ENCODE measurements at places on chromosomes 1 and 21.

DNA sequence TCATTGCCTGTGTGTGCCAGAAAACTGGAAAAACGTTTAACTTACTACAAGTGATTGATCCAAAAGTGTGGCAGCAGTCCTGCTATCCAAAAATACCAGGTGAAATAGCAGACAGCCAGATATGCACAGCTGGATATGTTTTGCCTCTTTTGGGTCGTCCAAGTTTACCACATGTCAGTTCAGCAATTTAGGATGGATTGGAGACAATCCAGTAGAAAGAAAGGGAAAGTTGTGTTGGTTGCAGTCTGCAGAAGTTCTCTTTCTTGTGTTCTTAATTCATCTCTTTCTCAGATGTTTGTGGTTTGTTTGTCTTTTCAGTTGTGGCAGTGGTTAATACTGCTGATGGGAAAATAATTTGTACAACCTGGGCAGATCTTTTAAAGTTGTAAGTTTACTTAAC, 645.0 kb downstream of the PTPRC start:
- DNase-seq, result no peak

DNA sequence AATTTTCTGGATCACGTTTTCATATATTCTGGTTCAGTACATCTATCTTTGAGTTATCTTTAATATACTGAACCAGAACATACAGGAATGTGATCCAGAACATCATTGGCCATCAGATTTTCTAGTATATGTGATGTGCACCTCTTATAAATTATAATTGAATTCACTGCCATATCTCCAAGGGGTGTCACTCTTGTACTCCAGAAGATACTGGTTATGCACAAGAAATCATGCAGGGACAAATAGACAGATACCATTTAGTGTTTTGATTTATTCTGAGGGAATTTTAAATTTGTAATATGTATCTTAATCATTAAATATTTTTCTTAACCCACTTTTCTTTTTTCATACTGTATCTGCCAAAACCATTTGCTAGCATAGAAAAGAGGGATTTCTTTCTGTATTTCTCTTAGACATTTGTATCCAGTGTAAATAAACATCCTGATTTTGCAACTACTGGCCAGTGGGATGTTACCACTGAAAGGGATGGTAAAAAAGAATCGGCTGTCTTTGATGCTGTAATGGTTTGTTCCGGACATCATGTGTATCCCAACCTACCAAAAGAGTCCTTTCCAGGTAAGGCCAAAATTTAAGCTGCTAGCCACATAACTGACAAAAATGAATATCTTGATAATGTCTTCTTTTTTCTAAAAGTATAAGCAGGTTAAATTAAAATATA, 16.7 kb downstream of the FMO3 start:
- no peak for DNase-seq

GRCh38 chr1:200096774-200097173, 69.3 kb downstream of the NR5A2 start:
- DNase-seq, result no peak

GRCh38 chr21:37172646-37173045, 94.5 kb downstream of the VPS26C start:
- DNase-seq, result no peak

GRCh38 chr1:232627645-232628334, 2.1 kb downstream of the SIPA1L2 start:
- DNase-seq, result no peak

DNA sequence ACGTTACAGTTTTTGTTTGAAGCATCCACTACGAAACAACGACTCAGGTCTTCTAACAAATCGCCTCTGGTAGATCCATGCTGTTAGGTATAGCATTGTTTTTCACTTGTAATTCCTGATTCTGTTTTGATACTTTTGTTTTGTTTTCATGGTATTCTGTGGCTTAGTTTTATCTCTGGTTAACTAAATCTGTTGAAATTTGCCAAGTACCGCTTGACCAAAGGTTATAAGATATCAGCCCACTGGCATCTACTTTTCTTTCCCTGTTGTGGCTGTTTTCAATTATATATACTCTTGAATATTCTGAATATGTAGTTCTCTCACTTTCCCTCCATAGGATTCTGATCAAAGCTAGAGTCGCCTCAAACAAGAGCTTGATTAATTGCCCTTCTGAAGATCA, 274.8 kb upstream of the C1orf105 start:
- no peak for DNase-seq

- no peak for DNase-seq
Observed at GRCh38 chr21:25895565-25896205, 160.9 kb downstream of the GABPA start.

GRCh38 chr1:63813829-63814277, 40.0 kb downstream of the ROR1 start:
- DNase-seq, result no peak

- DNase-seq, result no peak
Observed at GRCh38 chr1:22930240-22930912, 42.3 kb downstream of the LACTBL1 start.

DNA sequence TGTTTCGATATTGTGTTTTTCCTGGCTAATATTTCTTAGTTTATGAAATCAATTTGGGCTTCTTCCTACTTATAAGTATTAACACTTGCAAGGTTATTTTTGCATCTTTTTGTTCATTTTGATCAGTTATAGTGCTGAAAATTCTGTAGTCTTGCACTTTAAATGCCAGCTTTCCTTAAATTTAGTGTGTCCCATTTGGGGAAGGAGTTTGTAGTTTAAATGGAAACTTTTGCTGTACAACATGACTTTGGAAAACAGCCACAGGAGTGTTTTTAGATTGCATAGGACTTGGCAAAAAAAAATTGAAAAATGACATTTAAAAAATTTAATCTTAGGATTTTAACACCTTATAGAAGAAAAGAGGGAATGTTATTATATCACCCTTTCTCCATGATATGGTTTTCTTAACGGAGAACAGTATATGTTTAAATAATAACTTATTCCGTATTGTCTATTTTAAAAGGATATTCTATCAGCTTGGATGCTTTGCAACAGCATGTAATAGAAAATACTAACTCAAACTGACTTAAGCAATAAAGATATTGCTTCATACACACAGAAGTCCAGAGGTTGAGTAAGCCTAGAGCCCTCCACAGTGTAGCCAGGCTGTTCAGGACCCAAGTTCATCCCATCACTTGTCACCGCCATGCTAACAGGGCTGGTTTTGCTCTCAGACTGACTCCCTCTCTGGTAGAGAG, 53.8 kb downstream of the LYPLAL1 start:
- DNase-seq, result no peak

- no peak for DNase-seq
Observed at GRCh38 chr1:119787776-119788175, 19.1 kb upstream of the HMGCS2 start.

GRCh38 chr1:79304131-79304530, 297.6 kb upstream of the ADGRL4 start:
- DNase-seq, result no peak

GRCh38 chr1:111214074-111214801, 13.3 kb upstream of the CHI3L2 start:
- DNase-seq, result no peak

GRCh38 chr1:234745844-234746797, 136.1 kb upstream of the IRF2BP2 start:
- no peak for DNase-seq

GRCh38 chr1:248599396-248599795, 1.9 kb upstream of the OR2T10 start:
- no peak for DNase-seq

DNA sequence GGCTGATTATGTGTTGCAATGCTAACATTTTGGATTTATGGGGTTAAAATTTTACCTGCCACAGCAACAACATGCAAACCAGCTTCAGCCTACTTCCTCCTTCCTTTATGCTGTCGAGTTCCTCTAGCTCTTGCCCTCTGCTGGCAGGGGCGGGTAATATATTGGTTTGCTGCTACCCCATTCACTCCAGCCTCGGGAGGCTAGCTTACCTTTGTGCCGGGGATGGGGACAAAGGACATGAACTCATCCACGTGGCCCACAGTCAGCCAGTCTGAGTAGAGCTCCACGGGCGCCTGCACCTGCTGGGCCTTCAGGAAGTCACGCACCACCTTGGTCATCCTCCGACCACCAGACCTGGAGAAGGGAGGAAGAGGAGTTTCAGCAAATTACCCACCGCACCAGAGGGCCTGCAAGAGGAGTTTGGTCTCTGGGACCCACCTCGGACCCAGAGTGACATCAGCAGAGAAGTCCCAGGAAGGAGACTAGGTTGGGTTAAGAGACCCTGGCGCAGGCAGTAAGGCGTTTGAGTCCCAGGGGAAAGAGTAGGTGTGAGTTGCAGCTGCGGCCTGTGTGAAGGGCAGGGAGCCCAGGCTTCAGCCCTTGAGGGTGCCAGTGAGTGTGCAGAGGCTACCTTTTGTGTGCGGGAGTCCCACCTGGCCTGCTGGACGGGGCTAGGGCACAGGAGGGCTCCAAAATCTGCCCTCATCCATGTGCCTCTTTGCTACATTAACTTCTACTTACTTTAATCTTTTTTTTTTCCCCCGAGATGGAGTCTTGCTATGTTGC, 21.8 kb upstream of the SDHB start:
- DNase-seq, result no peak

- DNase-seq, result no peak
Observed at GRCh38 chr1:42085596-42085995, 67.6 kb upstream of the GUCA2B start.

DNA sequence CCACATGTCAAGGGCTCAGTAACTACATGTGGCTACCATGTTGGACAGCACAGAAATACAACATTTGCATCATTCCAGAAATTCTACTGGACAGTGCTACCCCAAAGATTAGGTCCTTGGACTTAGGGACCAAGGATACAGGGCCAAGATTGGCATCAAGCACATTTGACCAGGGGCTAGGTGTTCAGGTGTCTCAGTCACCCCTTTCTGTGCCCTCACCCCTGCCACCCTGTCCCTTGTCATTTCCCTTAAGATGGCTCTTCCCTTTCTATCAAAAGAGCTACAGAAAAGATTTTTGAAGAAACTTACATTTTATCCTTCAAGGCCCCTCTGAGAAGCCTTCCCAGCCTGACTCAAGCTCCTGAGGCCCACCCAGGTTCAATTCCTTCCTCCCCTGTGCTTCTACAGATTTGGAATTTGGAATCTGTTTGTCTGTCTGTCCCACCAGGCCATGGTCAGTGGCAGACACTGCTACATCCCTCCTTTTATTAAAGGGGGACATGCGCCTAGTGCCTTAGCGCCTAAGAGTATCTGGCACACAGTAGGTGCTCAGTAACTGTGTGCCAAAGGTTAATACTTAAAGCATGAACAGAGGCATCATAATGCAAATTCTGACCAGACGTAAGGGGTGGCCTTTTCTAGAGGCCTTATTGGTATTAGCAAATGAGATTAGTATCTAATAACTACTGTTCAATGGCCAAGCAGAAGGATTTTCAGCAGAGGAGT, 21.4 kb downstream of the CSF1 start:
- no peak for DNase-seq

- no peak for DNase-seq
Observed at GRCh38 chr1:7220007-7220406, 434.8 kb downstream of the CAMTA1 start.

- no peak for DNase-seq
Observed at GRCh38 chr21:41641510-41641815, 125.4 kb downstream of the RIPK4 start.

DNA sequence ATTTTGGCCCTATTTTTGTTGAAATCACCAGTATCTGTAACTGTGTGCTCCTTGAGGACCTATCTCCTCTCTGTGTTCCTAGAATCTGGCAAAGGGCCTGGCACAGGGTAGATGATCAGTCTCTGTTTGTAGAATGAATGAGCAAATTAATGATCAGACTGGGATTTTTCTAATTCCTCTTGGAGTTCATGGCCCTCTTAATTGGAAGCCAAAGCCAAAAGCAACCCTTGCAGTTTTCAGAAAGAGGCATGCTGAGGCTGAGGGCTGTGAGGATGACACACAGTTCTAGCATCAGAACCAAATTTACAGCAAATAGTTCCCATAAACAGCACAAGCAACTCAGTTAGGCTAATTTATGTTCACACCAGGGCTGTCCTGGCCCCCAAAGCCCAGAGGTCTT, 111.1 kb upstream of the BEND5 start:
- no peak for DNase-seq

DNA sequence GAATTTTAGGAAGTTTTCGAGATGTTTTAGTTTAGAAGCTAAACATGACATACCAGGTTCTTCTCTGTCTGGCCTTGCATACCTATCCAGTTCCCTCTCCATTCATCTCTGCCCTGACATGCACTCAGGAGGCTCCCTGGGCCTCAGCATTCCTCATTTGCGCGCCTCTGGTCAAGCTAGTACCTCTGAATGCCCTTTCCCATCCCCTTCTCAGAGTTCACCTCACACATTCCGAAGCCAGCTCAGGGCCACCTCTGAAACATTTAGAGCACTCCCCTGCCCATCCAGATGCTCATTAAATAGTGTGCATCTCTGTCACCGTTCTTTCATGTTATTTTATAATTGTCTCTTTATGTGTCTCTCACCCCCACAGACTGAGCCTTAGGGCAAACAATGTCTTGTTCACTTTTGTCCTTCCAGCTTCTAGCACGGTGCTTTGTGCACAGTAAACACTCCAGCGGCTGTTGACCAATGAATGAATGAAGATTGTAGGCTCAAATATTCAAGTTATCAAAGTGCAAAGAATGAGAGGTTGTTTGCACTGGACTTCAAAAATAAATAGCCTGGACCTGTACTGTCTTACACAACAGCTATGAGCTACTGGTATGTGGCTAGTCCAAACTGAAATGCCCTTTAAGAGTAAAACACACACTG, 1.2 kb upstream of the DHCR24 start:
- DNase-seq, result no peak

DNA sequence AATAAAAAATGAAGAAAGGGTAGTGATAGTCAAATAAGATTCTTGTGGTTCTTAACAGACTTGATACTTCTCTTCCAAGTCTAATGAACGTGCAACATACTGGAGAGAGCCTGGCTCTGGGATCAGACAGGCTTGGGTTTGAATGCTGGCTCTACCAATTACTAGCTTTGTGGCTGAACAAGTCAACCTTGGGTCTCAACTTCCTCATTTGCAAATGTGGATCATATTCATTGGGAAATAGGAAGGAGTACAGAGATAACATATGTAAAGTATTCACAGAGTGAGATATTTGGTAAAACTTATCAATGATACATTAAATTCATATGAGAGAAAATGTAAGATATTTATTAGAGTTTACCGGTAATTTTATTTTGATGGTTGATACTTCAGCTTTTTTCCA, 2.0 kb downstream of the EDEM3 start:
- DNase-seq, result no peak

DNA sequence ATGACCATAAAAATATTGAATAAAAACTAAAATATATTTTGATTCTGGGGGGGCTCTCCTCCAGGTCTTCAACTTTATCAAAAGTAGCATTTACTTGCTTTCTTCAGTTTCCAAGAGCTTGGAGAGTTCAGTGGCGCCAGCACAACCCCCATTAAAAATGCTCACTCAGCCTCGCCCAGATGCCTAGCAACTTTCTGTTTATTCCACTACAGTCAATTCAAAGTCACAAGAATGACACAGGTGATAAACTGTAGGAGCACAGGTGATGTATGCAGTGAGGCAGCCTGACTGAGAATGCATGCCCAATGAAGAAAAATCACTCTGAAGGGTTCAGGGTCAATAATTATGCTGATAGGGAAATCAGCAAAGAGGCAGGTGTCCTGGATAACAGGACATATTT, 159.4 kb upstream of the ATP1B1 start:
- no peak for DNase-seq

- DNase-seq, result no peak
Observed at GRCh38 chr1:205477759-205478247, 22.0 kb upstream of the BLACAT1 start.

All from NK-92 treated with Interleukin-12 subunit alpha and Interleukin-12 subunit beta, amount 100 ng/mL, for 24 hours (cell line).